Natural killer cell treated with Interleukin-12 subunit alpha and Interleukin-12 subunit beta and Interleukin-15 and Interleukin-18, amount 100 ng/mL, for 72 hours (primary cell): ENCODE measurements at places on chromosomes 13 and 19. TPM values are rescaled to one million over a fixed set of nuclear protein-coding genes. Genes with fewer than 3 reads are reported as not detected.

Gene CD177
- total RNA-seq, result not detected

Gene MPHOSPH8
- total RNA-seq, result 39.0 TPM

Gene ETFB
- 41.1 TPM for total RNA-seq

Gene CEACAM3
- total RNA-seq, result not detected

Gene CYP2A7
- total RNA-seq, result not detected

Gene ZNF724
- 12.3 TPM for total RNA-seq

Gene ZNF230
- 6.6 TPM for total RNA-seq

Gene PRSS57
- 1.4 TPM for total RNA-seq

Gene ZNF575
- 1.9 TPM for total RNA-seq

Gene LINGO3
- total RNA-seq, result 0.21 TPM

Gene KLK4
- total RNA-seq, result not detected

Gene IGFL3
- not detected for total RNA-seq

Gene TMPRSS9
- not detected for total RNA-seq

Gene FAM216B
- not detected for total RNA-seq

Gene TMEM86B
- 31.6 TPM for total RNA-seq

Gene SIAH3
- total RNA-seq, result not detected

Gene UBL3
- 10.5 TPM for total RNA-seq

Gene PPM1N
- total RNA-seq, result 3.2 TPM

Gene KCNRG
- not detected for total RNA-seq

Gene CEACAM20
- not detected for total RNA-seq

Gene OR4F17
- not detected for total RNA-seq

Gene ZNF324B
- 14.4 TPM for total RNA-seq

Gene GTF2F2
- total RNA-seq, result 32.1 TPM

Gene CCDC122
- total RNA-seq, result 2.5 TPM

Gene IL12RB1
- total RNA-seq, result 109 TPM

Gene APOC4
- not detected for total RNA-seq

Gene SELENOV
- not detected for total RNA-seq

Gene PABPC3
- not detected for total RNA-seq

Gene GPC6
- not detected for total RNA-seq

Gene TMEM238
- 5.2 TPM for total RNA-seq

Gene FXYD3
- total RNA-seq, result not detected

Gene C13orf42
- not detected for total RNA-seq
